ENCODE measurements at places on chromosomes 2 and 18.

DNA sequence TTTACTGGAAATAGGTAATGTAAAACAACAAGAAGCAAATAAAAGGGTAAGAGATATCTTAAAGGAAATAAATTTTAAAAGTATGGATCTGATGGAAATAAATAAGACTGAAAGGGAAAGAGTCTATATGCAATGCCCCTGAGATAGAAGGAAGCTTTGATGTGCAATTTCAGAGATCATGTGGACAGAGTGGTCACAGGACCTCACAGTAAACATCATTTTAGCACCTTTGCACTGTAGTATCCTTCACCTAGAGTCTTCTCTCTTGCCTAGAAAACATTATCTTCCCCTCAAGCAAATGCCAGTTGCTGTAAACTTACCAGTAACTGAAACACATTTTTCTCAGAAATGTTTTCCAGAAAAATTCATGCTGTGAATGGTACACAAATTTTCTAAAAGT lies 1621.3 kb upstream of the TMEFF2 start:
- no peak for DNase-seq

GRCh38 chr2:150465703-150466569 lies 21.5 kb downstream of the RND3 start:
- DNase-seq: peak; percentile 5

- DNase-seq: no peak
These were observed 24.7 kb upstream of the PTPN2 start for GRCh38 chr18:12908706-12909105.

- DNase-seq: peak; percentile 27
These were observed 29.5 kb upstream of the SMAD7 start for GRCh38 chr18:48979944-48980890.

DNA sequence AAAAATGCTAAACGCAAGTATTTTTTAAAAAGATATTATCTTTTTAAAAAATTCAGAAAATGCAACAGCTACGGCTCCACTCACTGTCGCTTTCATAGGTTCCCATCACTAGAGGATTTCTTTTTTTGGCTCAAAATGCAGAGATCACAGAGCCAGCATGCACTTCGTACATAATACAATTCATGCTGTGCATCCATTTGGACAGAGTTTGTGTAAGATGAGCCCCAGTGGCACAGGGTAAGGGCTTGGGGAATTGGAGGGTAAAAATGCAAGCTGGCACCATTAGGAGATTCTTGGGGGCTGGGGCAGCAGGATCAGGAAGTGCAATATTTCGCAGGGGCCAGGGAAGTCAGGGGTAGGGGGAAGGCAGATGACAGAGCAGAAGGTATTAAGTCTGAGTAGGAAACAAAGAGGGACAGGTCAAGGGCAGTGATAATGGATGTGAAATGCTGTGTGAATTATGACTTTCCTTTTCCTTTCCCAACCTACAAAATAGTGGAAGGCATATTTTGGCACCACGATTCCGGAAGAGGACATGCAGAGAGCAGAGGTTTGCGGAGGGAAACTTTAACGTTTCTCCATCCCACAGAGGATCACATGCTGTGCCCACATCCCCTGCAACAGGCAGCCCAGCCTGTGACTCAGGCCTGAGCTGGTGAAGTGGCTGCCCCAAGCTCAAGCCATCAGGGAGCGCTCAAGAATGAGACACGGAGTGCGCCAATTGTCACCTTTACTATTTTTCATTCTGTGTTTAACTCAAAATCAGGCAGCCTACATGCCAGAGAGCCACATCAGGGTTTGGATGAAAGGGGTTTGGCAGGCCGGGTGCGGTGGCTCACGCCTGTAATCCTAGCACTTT lies 4.7 kb downstream of the CAPG start:
- peak; percentile 91 for DNase-seq

DNA sequence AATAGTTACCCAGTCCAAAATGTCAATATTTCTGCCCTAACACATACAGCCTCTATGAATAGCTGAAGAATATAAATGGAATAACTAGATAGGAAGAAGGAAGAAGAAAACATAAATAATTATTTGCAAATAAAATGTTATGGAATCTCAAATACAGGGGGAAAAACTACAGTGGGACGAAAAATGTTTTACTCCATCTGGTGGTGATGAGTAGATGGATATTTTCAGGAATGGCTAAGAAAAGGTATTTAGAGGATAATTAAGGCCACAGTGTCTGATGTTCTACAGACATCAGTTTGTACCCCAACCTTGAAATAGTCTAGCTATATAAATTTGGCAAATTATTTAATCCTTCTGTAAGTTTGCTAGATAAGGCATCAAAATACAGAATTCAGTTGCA lies 178.1 kb upstream of the FSHR start:
- DNase-seq: no peak

- no peak for DNase-seq
These were observed 10.8 kb downstream of the GLS start for GRCh38 chr2:190891372-190891771.

- peak; percentile 27 for DNase-seq
These were observed 34.4 kb downstream of the ACAA2 start for GRCh38 chr18:49778826-49779465.

DNA sequence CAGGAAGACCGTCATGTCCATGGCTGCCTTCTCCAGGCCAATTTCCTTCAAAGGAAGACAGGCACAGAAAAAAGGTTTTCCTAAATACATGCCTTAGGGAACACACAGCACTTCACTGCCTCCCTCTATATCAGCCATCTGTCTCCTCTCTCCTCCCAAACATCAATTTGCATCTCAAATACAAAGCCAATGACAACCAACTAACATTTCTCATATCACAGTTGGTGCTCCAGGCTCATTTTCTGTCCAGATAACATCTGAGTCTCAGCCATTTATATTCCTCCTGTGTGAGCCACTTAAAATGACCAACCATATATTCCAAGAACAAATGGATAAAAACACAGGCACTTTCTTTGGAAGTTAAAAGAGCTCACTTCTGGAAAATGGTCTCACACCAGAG lies 62.5 kb upstream of the ACAA2 start:
- DNase-seq: no peak

GRCh38 chr2:39188960-39189494 lies 54.7 kb downstream of the CDKL4 start:
- no peak for DNase-seq

All from astrocyte of the spinal cord (primary cell).